ENCODE measurements at places on chromosomes 7 and 10.

- no peak for DNase-seq
These were observed 539.2 kb downstream of the HTR7 start for GRCh38 chr10:90318659-90319058.

DNA sequence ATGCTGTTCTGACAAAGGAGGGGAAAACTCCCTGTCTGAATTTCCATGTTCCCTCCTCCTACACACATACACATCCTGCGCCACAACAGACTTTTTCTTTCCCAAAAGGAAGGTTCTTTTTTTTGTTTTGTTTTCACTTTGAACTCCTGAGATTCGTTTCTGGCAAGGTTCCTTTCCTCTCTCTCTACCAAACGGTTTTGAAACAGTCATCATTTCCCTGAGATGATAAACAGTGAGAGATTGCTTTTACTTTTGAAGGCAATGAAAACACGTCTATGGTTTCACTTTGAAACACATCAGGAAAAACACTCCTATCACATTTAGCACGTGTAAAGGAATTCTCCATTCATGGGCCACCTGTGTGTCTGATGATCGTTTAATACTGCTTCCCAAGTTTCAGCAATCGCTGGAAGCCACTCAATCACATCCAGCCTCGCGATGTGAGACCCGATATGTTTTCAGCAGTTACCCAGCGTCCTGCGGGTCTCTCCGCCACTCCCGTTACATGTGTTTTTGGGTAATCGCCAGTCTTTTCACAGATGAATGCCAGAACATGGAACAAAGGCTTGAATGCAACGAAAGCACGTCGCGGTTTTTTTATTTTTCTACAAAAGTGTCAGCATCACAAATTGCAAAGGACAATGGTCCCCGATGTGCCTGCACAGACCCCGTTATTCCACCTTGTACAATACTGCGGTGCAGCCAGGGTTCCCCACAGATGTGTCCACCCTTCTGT is 62.8 kb upstream of the CUX1 start:
- peak; percentile 37 for DNase-seq

DNA sequence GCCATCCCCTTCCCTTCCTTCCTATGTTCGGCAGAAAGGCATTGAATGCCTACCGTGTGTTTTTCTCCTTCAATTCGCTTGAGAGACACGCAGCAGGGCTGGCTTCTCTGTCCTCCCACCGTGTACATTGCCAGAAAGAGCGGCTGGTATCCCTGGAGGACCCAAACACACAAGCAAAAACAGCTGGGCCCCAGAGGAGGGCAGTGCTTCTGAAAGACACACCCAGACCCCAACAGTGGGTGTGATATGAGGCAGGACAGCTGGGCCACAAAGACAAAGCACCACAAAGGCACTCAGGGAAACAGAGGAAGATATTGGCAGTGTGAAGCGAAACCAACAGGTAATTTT is 133.1 kb upstream of the SH2B2 start:
- no peak for DNase-seq

- DNase-seq, result peak; percentile 44
These were observed 90.9 kb upstream of the PIP4K2A start for GRCh38 chr10:22805304-22805703.

DNA sequence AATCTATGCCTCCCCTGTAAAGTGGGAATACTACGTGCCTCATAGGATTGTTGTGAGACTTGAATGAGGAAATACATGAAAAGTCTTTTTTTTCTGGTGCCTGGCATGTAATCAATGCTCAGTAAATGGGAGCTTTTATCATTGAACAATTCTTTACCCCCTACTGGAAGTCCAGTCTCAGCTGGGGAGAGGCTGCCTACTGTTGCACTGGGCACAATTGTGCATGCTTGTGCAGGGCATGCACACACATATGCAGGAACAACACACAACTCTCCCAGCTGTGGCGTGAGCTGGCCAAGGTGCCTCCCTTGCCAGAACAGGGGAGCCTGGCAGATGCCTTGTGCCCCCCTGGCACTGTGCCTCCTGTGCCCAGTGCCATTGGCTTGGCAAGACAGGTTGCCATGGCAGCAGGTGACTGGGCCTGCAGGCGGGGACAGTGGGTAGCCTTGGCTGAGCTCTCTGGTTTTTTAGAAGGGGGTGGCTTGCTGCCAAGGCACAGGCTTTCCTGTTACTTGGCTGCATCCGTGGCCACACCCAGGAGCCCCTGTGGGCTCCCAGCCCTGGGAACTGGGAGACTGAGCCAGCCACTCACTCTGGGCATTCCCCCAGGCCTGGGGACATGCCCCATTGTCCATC is 16.1 kb upstream of the PALD1 start:
- DNase-seq, result peak; percentile 93

GRCh38 chr10:119413093-119413453 is 129.4 kb downstream of the RGS10 start:
- no peak for DNase-seq

GRCh38 chr10:48448796-48449195 is 142.3 kb downstream of the MAPK8 start:
- no peak for DNase-seq

GRCh38 chr7:86477343-86477935 is 166.3 kb upstream of the GRM3 start:
- DNase-seq, result no peak

Data from NCI-H69 (cell line).